Upper lobe of right lung (tissue), 1 donor: ENCODE measurements at places on chromosomes 1 and 21. TPM values are rescaled to one million over a fixed set of nuclear protein-coding genes. Genes with fewer than 3 reads are reported as not detected.

The CD1E gene
- 3.8 TPM for total RNA-seq

The IL6R gene
- 60.2 TPM for total RNA-seq

The FAM163A gene
- not detected for total RNA-seq

The TIAM1 gene
- 27.3 TPM for total RNA-seq

The FCGR2B gene
- total RNA-seq, result 30.7 TPM

The TAS1R1 gene
- total RNA-seq, result not detected

The OR10Z1 gene
- total RNA-seq, result not detected

The FAM151A gene
- total RNA-seq, result not detected

The ARHGEF16 gene
- total RNA-seq, result 12.2 TPM

The PCSK9 gene
- 23.5 TPM for total RNA-seq

The DDX59 gene
- 14.9 TPM for total RNA-seq

The LCE2C gene
- total RNA-seq, result not detected

The WNT3A gene
- 10.1 TPM for total RNA-seq

The RIPK4 gene
- 10.9 TPM for total RNA-seq

The TMPRSS2 gene
- 83.6 TPM for total RNA-seq
